ENCODE measurements at places on chromosomes 5 and 9. TPM values are rescaled to one million over a fixed set of nuclear protein-coding genes. Genes with fewer than 3 reads are reported as not detected.

Gene FCN2
- total RNA-seq, result not detected

Gene ADRB2
- total RNA-seq, result 0.52 TPM

Gene MYMK
- total RNA-seq, result not detected

Gene CTSL
- total RNA-seq, result 33.7 TPM

Gene RASEF
- total RNA-seq, result not detected

Gene APC
- total RNA-seq, result 17.3 TPM

Gene VLDLR
- total RNA-seq, result 8.8 TPM

Gene TEX48
- 1.2 TPM for total RNA-seq

Gene SCGB3A2
- not detected for total RNA-seq

Gene JADE2
- total RNA-seq, result 81.6 TPM

Gene PDZD2
- not detected for total RNA-seq

Gene PCDHB9
- total RNA-seq, result not detected

Gene BTF3
- total RNA-seq, result 944 TPM

DNA sequence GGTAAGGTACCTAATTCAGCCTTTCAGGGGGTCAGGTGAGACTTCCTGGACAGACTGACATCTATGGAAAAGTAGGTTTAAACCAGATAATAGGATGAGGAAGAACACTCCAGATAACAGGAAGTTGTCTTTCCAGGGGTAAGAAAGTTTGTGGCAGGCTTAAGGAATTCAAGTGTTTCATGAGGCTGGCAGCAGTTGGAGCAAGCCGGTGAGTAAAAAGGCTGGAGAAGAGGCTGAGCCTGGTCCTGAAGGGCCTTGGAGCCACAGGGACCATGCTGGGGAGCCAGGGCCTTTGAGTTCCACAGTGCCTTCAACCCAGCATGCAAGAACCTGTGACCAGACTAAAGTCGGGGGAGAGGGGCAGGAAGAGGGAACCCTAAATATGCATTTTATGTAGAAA, 353.4 kb downstream of the SPOCK1 start:
- no peak for DNase-seq

DNA sequence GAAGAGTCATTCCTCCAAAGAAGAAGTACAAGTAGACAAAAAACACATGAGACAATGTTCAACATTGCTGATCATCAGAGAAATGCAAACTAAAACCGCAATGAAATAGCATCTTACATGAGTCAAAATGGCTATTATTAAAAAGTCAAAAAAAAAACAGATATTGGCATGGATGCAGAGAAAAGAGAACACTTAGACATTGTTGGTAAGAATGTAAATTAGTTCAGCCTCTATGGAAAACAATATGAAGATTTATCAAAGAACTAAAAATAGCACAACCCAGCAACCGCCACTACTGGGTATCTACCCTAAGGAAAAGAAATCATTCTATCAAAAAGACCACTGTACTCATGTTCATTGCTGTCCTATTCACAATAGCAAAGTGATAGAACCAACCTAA, 157.5 kb downstream of the CHSY3 start:
- no peak for DNase-seq

- DNase-seq, result no peak
Measured at GRCh38 chr5:34487956-34488355, 168.2 kb upstream of the RAI14 start.

DNA sequence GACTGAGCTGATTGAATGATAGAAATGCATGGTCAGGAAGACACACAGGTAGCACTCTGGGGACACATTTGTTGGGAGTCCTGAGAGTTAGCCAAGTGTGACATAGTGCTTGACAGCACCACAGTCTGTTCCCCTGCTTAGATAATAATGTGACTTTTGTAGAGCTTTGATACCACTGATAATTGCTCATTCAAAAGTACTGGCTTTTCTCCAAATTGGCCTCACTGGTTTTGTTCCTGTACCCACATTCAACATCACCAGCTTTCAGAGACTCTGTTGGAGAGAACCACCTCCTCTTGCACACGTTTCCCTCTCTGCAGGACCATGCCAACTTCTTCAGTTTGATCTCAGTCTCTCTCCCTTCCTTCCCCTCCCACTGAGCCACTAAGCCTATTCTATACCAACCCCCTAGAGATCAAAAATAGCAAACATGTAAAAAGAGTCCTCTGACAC, 52.5 kb upstream of the IL7R start:
- no peak for DNase-seq

GRCh38 chr5:142491270-142491669, 166.4 kb upstream of the SPRY4 start:
- no peak for DNase-seq

DNA sequence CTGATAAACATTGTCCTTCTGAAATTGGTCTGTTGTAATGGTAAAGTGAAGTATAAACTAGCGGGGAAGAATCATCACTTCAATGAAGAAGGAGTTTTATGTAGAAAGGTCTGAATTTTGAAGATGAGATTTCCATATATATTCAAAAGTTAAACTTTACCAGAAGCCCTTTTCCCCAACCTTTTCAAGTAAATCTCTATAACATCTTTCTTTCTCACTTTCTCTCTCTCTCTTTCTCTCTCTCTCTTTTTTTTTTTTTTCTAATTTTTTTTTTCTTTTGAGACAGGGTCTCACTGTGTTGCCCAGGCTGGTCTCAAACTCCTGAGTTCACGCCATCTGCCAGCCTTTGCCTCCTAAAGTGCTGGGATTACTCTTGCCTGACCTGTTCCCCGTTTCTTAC, 78.7 kb downstream of the NSD1 start:
- DNase-seq, result no peak

DNA sequence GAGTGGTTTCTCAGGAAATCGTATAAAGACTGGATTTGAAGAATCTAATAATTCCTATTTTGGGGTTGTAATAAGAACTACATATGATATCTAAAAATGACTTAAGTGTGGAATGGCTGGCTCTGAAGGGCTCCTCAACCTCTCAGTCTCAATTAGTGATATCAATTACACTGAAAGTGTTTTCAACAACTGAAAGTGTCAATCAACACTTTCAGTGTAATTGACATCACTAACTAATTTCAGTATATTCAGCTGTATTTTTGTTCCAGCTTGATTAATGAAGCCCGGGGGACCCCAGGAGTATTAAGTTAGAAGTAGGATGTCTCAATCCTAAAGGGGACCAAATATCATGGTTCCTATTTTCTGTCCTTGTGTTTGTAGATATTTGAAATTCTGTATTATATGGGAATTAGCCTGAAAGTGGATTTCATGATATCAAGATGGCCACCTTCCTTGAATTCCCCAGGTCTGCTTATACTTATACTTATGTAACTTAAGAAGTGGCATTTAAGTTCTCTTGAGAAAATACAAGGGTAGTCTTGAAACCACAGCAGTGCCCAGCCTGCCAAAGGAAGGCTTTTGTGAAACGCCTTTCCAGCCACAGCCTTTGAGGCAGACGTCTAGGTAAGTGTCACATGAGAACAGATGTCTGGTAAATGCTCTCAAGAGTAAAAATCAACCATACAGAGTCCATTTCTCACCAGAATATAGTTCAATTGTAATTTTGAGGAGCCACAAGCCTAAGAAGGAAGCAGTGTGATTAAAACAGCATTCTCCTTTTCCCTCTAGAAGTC, 4.6 kb downstream of the BASP1 start:
- no peak for DNase-seq

- DNase-seq, result no peak
Measured at GRCh38 chr5:5278815-5279381, 138.8 kb downstream of the ADAMTS16 start.

DNA sequence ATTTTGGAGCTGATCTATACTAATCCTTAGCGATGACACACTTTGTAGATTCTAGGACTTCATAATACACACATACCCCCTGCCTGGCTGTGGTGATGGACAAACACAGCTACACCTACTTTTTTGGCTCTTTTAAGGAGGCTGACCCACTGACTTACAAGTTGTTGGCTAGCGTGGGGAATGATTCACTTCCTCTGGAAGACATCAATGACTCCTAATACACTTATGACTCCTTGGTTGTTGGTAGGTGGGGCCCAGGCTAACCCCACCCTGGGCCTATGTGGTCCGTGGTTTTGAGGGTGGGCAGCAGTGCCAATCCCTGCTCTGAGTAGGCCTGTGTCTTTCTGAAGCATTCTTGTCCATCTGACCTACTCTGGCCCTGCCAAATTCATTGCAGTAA, 144.4 kb downstream of the SLC12A2 start:
- DNase-seq, result no peak

GRCh38 chr9:126872516-126872915, 12.1 kb downstream of the ZBTB34 start:
- DNase-seq, result no peak

- DNase-seq, result no peak
Measured at GRCh38 chr9:108956631-108957026, 22.4 kb downstream of the ABITRAM start.

DNA sequence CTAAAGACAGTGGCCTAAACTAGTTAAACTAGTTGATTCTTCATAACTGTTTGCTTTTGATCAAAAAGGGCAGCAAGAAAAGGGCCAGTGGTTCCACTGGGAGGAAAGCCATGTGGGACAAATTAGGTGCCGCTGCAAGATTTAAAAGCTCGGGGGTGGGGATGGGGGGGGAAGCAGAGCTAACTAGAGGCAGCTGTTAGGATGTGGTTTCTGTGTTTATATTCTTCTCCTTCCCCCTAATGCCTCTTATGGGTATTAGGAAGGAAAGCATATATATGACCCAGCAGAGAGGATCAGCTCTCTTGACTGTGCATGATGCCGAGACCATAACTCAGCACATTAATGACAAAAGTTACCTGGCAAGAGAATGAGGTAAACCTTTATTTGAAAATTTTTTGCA, 65.7 kb downstream of the EFNA5 start:
- DNase-seq, result no peak

DNA sequence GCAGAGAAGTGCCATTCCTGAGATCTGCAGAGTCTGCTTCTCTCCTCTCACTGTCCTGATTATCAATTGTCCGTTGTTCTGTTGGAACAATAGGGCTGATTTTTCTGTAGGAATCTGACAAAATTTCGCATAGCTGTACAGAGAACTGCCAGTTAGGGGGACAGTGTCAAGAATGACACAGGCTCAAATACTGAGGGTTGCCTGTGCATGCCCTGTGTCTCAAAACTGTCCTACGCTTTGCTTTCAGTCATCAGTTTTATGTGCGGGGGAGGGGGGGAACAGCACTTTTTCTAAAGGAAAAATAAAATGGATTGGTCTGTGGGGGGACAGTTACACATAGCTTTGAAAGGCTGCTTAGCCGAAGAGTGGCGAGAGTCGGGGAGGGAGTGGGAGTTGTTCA, 248.6 kb downstream of the PDZD2 start:
- DNase-seq, result no peak

DNA sequence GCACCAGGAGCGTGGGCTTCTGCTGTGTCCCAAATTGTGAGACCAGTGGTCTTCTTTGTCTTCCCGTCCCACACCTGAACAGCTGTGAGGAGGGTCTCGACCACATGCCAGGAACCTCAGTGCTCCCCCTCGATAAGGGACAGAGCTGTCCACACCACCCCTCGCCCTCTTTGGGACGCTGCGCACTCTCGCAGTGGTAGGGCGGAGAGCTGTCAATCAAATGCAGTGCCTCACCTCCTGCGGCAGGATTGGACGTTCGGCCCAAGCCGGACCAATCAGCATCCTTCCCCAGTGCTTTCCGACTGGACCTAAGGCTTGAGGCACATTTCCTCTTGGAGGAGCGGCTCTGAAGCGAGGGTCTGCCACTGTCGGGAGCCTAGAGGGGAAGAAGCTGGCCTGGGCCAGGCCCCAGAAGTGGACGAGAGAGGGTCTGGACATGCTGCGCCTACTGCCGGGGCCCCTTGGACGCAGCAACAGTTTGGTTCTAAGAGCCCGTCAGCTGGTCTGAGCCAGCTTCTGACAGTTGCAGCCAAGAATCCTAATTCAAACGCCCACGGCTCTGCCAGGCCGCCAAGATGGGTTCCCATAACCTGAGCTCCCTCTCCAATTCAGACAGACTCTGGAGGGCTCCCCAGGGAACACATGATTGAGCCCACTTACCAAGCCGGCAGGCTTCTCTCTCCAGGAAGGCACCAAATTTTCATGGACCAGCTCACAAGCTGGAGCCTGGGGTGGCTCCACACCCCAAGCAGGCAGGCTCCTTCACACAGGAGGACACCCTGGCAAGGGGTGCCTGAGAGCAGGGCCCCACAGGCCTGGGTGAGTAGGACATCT, 28.1 kb upstream of the ADAMTS2 start:
- DNase-seq, result no peak

GRCh38 chr5:118891252-118891651, 97.1 kb downstream of the DTWD2 start:
- DNase-seq, result no peak

GRCh38 chr9:112408819-112409218, 28.9 kb downstream of the HSDL2 start:
- DNase-seq, result no peak

DNA sequence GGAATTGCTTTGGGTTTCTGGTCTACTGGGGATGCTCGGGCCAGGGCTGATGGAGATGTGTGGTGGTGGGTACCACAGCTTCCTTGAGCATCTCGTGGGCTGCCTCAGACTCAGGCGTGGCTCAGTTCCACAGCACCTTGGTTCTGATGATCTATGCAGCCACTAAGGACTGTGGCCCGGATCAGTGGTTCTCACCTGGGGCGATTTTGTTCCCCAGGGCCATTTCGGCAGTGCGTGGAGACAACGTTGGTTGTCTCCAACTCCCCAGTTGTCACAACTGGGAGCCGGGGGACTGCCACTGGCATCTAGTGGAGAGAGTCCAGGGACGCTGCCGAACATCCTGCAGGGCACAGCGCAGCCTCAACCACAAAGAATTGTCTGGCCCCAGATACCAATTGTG, 47.7 kb downstream of the FGF18 start:
- no peak for DNase-seq

GRCh38 chr5:112367400-112367799, 51.7 kb downstream of the EPB41L4A start:
- no peak for DNase-seq

DNA sequence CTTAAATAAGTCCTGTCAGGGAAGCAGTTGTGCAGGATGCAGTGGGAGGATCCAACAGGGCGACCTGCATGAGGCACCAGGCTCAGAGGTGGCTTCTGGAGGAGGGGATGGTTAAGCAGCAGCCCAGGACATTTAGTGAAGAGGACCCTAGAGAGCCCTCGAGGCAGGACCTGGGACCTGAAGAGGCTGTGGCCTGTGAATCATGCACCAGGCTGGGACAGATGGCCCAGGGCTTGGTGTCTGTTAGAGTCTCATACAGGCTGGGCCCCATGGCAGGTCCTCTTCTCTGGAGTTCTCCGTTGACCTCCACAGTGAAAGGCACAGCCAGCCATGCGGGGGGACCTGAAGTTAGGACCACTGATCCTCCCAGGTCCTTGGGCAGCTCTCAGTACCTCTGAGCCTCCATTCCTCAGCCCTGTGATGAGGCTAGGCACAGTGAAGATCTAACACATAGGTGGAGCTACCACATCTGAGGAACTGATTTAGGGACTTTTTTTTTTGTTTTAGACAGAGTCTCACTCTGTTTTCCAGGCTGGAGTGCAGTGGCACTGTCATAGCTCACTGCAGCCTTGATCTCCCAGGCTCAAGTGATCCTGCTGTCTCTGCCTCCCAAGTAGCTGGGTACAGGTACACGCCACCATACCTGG, 60.8 kb upstream of the GARNL3 start:
- no peak for DNase-seq
